HCT116 (cell line): ENCODE measurements at places on chromosomes 11 and 22.
A peak's percentile ranks its signal among the peaks of the same experiment; 100 is the strongest.

DNA sequence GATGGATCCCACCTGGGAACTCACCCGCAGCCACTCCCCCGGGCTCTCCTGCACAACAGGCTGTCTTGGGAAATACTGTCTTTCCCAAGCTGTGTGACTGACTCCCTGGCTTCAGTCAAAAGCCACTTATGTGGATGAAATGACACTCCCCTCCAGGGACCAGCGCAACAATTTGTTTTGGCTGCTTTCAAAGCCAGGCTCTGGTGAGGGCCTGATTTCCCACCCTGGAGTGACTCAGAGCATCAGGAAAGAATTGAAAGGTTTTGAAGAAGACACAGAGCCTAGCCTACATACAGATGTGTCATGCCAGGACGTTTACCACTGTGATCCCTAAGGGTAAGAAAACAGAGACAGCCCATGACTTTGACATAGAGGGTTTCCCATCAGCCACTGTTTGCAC lies 550.5 kb downstream of the MIAT start:
- DNase-seq = no peak

DNA sequence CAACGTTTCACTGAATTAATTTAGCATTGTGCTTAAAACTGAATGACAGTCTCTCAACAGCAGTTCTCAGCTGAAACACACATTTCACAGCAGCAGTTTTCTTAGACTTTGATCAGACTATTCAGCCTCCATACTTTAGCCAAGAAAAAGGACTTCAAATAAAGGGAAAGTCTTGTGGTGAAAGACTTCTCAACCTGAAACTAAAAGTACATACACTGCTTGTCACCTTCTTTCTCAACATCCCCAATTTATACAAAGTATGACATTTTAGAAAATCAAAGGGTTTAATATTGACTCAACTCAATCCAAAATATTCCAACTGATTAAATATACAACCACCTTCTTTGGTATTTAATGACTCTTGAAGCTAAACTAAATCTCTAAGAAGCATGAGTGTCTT lies 419.0 kb downstream of the LRRC4C start:
- DNase-seq = no peak

DNA sequence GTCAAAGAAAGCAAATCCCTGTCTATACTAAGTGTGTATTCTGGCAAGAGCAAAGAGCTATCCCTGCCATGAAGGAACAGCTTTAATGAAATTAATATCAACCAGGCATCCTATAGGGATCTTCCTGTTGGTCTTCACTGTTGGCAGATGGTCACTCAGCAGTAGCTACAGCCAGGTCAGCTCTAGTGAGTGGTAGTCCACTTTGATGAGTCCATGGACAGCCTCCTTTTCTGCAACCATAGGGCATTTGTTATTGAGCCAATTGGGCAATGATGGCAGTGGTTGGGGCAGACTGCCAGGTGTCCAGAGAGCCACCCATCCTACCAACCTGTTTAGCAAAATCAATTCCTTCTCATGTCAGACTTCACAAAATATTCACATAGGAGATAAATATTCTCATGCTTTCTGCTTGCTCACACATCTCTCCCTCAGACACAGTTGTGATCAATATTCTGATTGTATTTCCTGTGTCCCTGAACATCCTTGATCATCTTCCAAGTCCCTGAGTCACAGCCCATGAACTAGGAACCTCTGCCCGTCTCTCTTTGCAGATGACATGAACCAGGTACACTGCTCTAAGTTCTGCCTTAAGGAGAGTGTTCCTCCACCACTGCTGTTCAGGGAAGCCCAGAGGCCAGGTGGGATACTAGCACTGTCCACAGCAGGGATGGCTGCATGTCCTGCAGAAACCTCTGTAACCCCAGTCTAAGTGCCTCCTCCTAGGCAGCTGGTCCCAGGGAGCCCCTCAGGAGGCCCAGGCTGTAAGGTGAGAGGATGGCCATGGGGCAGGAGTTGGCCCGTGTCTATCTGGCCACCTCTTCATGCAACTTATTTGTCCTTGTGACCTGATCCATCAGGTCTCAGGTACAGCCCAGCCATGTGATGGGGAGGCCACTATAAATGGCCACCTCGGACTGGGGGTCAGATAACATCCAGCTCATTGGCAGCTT lies 74.2 kb upstream of the IGLL5 start:
- no peak for DNase-seq

DNA sequence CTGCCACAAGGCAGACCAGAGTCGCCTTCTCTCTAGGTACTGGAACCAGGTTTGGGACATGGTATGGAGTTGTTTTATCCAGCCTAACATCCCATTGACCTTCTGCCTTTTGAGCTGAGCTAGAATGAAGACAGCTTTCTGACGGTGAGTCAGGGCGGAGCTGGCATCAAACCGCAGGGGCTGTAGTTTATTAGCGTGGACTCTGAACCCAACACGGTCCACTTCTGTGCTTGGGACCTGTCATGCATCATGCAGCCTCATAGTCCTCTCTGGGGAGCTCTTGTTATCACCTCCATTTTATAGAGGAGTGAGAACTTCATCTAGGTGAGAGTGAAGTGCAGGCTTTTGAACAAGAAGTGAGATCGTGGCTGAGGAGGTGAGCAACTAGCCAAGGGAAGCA lies 8.3 kb downstream of the GAL3ST1 start:
- DNase-seq = no peak

DNA sequence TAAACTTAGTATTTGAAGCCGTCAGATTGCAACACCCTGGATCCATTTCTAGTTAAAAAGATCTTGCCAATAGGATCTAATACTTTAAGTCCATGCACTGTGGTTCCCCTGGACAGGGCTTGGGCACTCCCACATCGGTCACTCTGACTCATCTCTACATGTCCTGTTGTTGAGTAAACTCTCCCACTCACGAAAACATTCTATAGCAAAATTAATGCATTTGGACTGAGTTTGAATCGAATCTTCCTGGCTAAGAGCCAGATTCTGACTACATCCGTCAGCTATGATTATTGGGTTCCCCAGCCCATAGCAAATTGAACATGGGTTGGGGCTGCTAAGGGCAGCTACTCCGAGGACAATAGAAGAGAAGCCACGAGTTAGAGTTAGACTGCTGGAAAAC lies 182.1 kb upstream of the SORL1-AS1 start:
- no peak for DNase-seq

DNA sequence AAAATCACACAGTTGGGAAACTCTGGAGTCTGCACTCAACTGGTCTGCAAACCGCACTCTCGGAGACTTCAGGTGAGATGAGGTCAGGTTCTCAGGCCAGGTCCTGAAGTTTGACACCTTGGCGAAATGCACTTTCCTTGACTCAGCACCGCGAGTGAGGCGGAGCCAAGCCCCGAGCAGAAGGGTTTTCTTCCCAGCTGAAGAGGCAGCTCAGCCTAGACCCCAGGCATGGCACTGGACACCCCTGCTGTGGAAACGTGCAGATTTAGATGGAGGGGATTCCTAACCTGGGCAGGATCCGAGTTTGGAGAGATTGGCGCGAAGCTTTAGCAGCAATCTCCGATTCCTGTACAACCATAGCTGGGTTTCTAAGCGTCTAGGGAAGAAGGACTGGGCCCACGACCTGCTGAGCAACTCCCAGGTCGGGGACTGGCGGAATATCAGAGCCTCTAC lies 835 bp upstream of the MYOD1 start:
- DNase-seq = no peak

GRCh38 chr22:42343121-42343454 lies 72.6 kb upstream of the TCF20 start:
- DNase-seq = no peak

- no peak for DNase-seq
Measured at GRCh38 chr11:109155291-109155690, 266.7 kb upstream of the C11orf87 start.

- DNase-seq = no peak
Measured at GRCh38 chr22:24871611-24872205, 65.7 kb downstream of the SGSM1 start.

DNA sequence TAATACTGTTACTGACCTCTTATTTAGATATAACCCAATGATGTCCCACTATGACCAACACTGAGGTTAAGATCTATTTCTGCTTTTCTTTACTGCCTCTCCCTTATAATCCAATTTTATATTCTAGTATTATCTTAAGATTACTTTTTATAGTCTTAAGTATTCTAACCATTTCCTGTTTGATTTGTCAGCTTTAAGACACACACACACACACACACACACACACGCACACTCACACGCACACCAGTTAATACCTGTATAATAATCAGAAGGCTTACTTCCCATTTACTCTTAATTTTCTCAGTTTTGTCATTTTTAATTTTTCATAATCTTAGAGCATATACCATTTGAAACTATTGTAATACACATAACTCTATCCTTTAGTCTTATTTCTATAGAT lies 226.0 kb upstream of the C11orf87 start:
- DNase-seq = no peak

GRCh38 chr11:115555336-115556090 lies 51.3 kb upstream of the CADM1 start:
- no peak for DNase-seq

DNA sequence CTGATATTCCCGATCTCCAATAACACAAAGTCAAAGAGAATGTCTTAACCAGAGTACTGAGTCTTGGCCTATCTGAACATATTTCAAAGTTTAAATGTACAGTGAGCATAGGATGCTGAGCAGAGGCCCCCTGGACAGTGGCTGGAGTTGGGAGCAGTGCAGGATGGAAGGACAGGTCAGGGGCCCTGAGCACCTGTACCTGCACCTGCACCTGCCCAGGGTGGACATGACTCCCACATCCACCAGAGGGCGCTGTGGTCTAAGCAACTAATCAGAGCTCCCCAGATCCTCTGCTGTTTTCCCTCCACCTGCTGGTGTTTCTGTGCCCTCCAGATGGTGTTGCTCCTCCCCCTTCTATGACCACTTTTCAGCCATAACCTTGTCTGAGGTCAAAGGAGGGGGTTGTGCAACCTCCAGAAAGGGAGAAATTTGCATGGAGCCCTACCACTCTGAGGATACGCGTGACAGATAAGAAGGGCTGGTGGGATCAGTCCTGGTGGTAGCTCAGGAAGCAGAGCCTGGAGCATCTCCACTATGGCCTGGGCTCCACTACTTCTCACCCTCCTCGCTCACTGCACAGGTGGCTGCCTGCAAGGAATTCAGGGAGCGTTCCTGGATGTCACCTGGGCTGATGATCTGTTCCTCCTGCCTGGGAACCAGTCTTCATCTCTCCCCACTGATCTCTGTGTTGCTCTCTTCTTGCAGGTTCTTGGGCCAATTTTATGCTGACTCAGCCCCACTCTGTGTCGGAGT lies 49.1 kb upstream of the VPREB1 start:
- DNase-seq = peak; percentile 81

GRCh38 chr22:37752189-37753087 lies 55.3 kb upstream of the GCAT start:
- peak; percentile 92 for DNase-seq

GRCh38 chr11:75740681-75741080 lies 23.0 kb downstream of the MOGAT2 start:
- DNase-seq = no peak

GRCh38 chr22:45742866-45743450 lies 71.3 kb downstream of the ATXN10 start:
- DNase-seq = no peak

GRCh38 chr11:75077316-75077715 lies 19.4 kb downstream of the OR2AT4 start:
- no peak for DNase-seq
